SK-N-SH (cell line): ENCODE measurements at places on chromosomes 7 and 10.

DNA sequence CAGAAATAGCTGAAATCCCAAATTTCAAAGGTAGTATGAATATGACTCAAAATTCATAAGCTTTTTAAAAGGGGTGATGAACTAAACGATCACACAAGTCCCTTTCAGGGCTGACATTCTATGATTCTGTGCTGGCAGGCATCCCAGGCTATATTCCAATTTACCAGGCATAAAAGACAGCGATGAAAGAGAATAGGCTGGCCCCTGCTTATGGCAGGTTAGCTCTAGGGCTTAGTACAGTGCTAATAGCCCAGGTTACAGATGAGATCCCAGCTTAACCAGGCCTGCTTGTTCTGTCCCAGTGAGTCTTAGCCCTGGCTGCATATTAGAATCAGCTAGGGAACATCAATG is 56.4 kb downstream of the CDHR3 start:
- no peak for DNase-seq

DNA sequence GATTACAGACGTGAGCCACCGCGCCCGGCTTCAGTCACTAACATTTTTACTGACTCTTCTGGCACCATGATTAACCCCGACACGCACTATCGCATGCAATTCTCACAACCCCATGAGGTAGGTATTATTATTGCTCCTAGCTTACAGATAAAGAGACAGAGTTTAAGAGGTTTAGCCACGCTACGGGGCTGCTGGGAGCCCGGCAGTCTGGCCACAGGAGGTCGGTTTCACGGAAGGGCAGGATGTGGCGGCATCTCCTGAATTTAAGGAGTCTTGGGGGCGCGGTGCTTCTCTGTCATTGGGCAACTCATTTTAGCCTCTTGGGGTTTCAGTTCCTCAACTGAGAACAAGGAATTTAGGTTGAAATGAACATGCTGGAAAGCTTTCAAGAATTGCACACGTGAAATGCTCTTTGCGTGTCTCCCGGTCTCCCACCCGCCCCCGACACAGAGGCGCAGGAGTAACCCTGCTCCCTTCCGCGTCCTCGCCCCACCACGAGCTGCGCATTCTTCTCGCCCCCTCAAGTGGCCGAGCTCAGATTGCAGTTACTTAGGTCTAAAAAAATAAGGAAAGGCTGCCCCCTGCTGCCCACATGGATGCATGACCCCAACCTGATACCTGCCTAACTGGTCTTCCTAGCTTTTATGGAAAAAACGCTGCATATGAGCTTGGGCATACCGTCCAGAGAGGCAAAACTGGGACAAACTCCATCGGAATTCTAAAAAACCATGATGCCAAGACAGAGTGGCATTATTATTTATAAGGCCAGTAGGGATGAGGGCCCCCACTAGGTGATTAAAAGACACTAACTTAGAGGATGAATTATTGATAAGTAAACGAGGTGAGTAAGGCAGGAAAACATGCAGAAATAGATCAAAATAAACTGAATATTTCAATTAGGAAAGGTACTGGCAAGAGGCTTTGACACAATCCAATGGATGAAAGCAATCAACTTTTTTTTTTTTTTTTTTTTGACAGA is 12.4 kb downstream of the PRSS2 start:
- DNase-seq, result peak; percentile 90

- DNase-seq, result peak; percentile 19
Measured at GRCh38 chr10:22825841-22826240, 102.0 kb upstream of the ARMC3 start.

- DNase-seq, result no peak
Measured at GRCh38 chr10:45023426-45023825, 22.7 kb downstream of the ZNF22 start.

DNA sequence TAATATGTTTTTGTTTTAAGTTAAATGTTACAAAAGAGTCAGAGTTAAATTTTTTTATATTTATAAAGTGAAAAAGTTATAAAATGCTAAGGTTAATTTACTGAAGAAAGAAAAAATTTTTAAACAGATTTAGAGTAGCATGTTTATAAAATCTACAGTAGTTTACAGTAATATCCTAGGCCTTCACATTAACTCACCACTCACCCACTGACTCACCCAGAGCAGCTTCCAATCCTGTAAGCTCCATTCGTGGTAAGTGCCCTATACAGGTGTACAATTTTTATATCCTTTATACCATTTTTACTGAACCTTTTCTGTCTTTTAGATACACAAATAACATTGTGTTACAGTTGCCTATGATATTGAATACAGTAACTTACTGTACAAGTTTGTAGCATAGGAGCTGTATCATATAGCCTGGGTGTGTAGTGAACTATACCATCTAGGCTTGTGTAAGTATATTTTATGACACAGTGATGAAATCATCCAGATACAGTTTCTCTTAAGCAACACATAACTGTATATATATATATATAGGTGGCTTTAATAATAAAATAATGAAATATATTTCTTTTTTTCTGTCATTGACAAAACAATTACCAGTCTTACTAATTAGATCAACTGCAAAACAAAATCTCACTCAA is 79.6 kb downstream of the PTEN start:
- DNase-seq, result no peak

DNA sequence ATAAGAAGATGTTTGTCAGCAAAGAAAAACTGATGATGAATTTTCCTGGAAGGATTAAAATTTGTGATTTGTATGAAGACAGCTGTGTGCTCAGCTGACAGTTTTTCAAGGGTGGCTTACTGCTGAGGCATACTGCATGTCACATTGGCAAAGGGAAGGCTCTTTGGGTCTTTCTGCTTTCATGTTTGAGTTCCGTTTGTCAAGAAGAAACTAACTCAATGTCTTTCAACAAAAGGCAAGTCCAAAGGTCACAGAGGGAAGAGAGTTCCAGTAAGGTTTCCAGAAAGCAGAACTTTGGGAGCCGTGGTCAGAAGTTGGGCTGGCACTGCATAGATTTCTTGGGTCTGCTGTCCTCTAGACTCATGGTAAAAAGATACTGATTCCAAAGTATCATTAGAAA is 16.9 kb downstream of the DYDC2 start:
- DNase-seq, result no peak

GRCh38 chr10:29482591-29483431 is 152.0 kb downstream of the SVIL start:
- peak; percentile 59 for DNase-seq

DNA sequence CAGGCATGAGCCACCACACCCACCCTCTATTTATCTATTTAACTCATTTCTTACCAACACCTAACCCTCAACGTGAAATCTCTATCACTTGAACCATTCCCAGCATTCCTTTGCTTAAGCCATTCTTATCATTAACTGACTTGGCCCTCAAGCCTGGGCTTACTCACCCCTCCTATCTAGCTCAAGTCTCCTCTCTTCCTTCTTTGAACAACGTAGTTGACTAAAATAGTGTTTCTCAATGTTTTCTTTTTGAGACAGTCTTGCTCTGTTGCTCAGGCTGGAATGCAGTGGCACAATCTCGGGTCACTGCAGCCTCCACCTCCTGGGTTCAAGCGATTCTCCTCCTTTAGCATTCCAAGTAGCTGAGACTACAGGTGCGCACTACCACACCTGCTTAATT is 7.0 kb downstream of the ANXA7 start:
- no peak for DNase-seq

- DNase-seq, result no peak
Measured at GRCh38 chr10:11616021-11616420, 4.6 kb upstream of the USP6NL start.
